ENCODE measurements at places on chromosomes 12 and 14.

DNA sequence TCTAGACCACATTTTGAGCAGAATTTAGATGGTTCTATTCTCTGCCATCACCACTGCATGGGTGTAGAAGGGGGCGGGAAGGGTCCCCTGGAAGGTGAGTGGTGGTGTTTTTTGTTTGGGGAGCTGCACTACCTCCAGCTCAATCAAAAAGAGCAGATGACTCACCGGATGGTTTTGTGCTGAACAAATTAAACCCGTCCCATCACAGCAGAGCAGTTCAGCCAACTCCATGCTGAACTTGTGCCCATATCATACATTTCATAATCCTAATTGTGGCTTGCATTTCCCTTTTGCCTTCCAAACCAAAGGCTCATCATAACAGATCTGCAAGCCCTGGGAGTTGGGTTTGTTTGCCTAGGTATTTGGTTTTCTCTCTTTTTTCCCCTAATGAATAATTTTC is 53.0 kb upstream of the RPH3A start:
- DNase-seq = no peak

- DNase-seq = no peak
Measured at GRCh38 chr14:87131879-87132278, 861.1 kb downstream of the GALC start.

- no peak for DNase-seq
Measured at GRCh38 chr12:45669792-45670191, 59.7 kb upstream of the ARID2 start.

DNA sequence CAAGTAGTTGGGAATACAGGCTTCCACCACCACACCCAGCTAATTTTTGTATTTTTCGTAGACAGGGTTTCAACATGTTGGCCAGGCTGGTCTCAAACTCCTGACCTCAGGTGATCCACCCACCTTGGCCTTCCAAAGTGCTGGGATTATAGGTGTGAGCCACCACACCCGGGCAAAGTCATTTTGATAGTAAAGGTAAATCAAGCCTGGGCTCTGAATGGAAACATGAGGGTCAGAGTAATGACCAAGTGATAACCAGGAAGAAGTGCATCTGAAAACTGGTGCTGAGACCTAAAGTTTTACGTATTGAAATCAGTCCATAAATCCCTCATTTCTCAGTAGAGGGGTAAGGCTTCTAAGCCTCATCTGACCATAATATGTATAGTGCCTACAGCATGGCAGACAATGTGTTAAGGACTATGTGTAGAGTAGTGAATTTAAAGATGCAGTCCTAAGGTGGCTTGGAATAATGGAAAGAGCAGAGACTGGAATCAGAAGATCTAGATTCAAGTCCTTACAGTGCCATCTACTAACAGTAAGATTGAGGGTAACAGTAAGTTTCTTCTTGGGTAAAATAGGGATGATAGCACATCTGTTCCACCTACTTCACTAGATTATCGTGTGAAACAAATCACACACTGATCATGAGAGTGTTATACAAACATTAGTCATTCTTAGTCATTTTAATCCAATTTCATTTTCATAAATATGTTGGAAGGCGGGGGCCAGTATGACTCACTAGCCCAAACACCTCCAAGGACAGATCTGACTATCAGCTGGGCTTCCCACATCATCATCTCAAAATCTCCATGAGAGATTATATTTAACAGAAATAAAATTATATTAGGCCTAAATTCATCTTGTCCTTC is 11.2 kb downstream of the MAP4K5 start:
- no peak for DNase-seq

Measured in activated CD8-positive, alpha-beta memory T cell treated with anti-CD3 and anti-CD28 coated beads for 1 hour (primary cell).